ENCODE measurements at places on chromosomes 1 and 21.

DNA sequence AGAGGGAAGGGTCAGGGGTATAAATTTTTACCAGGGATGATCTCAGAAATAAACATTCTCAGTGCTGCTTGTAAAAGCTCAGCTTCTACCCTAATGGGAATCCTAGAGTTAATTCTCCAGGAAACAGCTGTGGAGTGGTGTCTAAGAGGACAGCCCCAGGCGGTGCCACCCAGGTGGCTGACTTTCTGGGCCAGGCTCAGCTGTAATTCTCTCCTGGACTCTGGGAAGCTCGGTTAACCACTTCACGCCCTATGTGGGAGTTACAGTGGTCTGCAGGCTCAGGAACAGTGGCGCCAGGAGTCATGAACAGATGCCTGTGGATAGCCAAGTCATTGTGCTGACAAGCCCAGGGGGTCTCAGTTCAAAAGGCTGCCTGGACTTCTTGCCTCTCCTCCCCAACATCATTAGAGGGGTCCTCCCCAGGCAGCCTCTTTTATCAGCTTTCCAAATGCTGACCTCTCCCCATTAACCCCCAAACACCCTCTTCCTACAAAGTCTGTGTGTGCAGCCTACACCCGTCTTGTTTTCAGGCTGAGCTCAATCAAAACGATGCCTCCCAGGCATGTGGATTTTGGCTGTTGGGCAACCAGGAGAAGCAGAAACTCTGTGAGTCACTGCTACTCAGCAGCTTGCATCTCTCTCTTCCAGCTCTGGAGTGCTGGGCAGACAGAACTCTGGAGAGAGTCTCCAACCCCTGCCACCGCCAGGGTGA, 1.2 kb downstream of the HHIPL2 start:
- no peak for DNase-seq

DNA sequence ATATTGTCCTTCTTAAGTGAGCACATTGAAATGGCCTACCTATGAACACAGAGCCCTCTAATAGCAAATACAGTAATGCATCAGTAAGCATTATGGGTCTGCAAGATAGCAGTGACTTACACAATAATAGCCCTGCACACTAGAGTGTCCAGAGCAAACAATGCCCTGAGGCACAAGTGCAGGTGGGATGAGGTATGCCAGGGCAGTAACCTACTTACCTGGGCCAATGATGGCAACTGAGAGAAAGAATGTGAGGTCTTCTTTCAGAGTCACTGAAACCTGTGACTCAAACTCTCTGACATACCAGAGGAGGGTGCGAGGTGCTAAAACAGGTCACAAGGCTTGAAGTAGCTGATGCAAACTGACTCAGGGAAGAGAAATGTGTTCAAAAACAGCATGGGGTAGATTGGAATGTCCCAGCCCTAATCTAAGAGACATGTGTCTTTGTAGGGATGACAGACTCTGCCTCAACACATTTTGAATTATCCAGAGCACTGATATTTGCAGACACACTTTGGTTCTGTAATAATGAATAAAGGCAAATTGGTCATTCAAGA, 168.5 kb upstream of the RUNX1 start:
- no peak for DNase-seq

GRCh38 chr1:231668826-231669225, 42.2 kb downstream of the DISC1 start:
- DNase-seq: no peak

GRCh38 chr1:113388017-113388620, 2.2 kb upstream of the MAGI3 start:
- DNase-seq: no peak

GRCh38 chr21:44804762-44805161, 3.1 kb upstream of the UBE2G2 start:
- DNase-seq: no peak

Measured in germinal center (tissue), 1 donor.